Stimulated activated CD8-positive, alpha-beta memory T cell treated with anti-CD3 and anti-CD28 coated beads, Interleukin-4, amount 100 ng/mL, for 1 hour (primary cell): ENCODE measurements at places on chromosomes 16 and 17.

GRCh38 chr17:81519284-81520020 is 6.9 kb upstream of the ACTG1 start:
- DNase-seq = no peak

DNA sequence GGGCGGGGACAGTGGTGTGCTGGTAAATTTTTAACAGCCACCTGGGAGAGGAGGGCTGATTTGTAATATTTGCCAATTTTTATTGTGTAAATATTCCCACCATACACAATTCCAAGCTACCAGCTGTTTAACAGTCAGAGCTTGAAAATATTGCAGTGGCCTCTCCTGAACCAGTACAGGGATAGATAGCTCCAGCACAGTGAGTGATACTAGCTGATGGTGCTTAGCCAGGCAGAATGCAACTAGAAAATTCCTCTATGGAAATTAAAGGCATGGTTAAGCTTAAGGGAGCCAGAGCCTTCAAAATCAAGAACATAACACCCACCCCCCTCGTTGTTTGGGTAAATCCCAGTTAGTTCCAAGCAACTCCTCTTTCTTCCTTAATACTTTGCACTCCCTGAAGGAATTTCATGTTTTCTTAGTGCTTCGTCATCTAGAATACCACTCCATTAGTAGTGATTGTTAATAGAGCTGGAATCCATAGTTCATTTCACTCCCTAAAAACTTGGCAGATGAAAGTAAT is 96.6 kb downstream of the CYB561 start:
- DNase-seq = no peak

- no peak for DNase-seq
Observed at GRCh38 chr17:15418781-15419180, 48.6 kb downstream of the CDRT4 start.

DNA sequence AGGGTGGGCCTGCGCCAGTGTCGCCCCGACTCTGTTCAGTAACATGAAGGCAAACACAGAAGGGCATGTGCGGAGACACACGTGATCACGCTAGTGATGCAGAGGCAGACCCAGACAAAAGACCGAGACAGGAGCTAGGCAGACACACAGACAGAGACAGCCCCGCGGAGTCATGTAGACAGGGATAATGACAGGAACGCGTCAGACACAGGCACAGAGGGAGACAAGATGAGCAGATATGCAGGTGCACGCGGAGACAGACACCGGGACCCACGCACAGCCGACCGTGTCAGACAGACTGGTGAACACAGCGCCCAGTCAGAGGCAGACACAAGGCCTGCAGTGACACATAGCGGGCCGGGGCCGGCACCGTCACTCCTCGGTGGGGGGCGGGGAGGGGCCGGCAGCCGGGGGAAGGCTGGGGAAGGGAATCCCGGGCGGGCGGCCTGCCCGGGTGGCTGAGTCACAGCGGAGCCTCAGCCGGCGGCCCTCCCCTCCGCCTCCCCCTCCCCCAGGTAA is 7.4 kb downstream of the KDM6B start:
- DNase-seq = peak; percentile 90

DNA sequence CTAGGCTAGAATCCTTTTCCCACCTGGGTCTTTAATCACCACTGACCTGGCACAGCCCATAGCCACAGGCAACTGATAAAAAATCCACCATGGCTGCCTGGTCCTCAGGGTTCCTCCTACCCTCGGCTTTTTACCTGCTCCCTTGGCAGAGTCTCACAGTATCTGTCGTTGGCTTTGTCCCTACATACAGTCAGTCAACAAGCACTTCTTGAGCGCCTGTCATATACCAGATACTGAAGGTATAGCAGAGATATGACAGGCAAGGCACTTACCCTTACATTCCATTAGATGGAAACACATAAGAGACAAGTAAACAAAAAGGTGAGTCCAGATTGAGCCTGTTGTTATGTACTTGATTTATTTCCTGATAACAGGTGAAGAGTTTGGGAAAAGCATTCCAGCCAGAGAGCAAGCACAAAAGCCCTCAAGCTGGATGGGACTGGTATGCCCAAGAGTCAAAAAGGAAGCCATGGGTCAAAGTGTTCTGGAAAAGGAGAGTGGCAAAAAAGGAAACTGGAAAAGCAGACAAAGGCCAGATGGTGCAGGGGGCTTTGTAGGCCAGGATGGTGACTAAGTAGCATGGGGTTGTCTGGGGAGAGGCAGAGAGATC is 247.0 kb downstream of the CHD9NB start:
- DNase-seq = no peak

DNA sequence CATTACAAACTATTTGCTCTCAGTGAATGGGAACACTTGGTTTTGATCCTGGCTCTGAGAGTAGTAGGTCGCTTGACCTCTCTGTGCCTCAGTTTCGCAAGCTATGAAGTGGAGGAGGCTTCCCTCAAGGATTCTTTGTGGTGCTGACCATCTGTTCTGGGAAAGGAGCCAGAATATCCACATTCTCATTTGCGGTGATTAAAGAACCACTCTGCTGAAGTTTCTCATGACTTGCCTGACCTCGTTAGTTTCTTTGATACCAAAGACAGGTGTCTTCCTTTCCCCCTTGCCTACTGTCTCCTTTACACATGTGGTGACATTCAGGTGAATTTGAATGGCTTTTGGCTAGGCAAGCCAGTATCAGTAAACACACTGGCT is 116.0 kb downstream of the SNX29 start:
- no peak for DNase-seq

DNA sequence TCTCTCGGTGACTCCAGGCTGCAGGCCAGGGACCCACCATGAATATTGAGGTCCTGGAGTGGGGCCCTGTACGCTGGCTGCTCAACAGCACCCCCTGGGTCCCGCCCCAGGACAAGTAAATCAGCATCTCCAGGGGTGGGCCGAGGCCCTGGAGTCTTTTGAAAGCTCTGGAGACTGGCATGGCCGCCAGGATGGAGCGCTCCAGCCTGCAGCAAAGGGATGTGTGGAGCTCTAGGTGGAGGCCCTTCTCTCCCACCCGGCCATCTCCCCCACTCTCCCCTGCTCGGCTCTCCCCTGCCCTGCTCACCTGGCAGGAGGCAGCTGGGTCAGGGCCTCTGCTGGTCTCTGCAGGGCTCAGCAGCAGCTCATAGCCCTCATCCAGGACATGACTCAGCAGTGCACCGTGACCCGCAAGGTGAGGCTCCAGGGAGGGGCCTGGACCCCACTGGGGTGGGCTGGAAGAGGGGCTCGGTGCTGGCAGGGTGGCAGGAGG is 16.6 kb downstream of the SGSH start:
- no peak for DNase-seq

DNA sequence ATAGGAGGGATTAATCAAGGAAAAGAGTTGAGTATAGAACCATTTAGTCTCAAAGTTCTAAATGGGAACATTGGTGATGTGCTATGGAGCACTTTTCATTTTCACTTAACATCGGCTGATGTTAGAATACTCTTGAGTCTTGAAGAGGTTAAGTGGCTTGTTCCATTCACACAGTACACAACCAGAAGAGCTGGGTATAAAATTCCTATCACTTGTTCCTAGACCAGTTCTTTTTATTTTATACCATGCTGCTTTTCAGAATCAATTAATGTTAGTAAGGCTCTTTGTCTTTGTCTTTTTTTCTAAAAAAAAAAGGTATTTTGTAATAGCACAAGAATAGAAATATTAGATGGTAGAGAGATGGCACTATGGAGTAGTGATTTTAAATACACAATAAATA is 1.7 kb upstream of the KRTAP1-1 start:
- no peak for DNase-seq

GRCh38 chr16:19094542-19095365 is 19.0 kb upstream of the ITPRIPL2 start:
- DNase-seq = no peak

DNA sequence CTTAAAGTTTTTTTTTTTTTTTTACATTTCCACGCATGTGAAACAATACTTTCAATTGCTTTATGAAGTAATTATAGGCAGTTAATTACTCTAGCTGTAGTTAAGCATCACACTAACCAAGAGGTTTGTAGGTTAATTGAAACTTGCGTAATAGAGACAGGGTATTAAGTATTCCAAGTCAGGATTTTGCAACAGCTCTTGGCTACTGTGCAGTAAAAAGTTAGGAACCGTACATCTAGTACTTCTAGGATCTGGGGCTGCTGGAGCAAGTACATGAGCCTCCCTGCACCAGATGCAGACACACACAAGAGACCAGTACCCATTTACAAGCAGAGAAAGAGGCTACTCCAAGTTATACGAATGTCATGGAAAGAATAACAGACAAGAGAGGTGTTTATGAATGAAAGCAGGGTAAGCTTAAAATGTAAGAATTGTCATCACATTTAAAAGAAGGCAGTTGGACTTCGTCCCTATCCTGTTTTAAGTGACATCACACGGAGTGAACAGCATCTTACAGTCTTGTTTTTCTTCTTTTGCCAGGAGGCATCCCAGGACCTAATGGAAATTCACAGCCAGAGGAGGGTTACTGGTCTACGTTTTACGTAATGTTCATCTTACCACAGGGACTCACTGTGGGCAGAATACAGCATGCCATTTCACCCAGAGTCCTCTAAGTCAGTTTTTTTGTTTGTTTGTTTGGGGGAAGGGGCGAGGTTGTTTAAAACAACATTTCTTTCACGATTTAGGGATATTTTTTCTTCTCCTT is 379.6 kb upstream of the PSMD7 start:
- no peak for DNase-seq

DNA sequence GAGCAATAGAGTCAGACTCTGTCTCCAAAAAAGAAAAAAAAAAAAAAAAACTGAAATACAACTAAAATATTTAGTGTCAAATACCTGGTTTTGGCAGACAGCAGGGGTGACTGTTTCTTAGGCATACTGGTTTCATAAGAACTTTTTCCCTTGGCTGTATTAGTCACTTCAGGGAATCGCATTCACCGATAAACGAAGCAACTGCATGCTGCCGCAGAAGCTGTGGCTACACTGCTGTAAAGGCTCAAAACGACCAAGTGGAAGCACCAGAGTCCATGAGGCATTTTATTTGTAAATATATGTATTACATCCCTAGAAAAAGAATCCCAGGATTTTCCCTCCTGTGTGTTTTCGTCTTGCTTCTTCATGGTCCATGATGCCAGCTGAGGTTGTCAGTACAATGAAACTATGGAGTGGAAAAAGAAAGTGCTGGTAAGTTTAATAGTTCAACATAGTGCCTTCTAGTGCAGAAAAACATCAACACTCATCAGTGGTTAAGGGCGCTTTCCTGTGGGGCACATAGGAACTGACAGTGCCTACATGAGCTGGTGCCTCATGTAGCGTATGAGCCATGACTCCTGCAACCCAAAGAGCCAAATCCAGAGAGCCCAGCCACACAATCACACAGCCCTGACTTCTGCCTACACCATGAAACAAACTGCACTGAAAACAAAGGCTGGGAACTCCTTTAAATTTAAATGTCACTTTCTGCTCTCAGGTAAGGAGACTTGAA is 7.3 kb downstream of the RPS15A start:
- no peak for DNase-seq

DNA sequence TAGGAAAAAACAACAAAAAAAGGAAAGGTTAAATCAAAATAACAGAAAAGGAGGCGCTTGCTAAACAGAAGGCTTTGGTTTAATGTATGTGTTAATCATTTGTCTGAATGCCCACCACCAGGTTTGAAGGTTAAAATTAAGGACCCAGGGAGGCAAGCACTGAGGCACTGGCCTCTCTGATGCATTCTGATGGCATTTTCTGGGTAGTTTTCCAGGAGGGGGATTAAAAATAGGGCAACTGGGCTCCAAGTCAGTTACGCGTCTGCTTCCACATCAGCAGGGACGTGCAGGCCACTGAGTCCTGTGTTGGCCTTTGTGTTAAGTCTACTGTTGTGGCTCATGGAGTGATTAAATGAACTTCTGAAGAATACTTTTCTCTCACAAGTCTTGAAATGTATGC is 26.9 kb downstream of the MARF1 start:
- DNase-seq = no peak

DNA sequence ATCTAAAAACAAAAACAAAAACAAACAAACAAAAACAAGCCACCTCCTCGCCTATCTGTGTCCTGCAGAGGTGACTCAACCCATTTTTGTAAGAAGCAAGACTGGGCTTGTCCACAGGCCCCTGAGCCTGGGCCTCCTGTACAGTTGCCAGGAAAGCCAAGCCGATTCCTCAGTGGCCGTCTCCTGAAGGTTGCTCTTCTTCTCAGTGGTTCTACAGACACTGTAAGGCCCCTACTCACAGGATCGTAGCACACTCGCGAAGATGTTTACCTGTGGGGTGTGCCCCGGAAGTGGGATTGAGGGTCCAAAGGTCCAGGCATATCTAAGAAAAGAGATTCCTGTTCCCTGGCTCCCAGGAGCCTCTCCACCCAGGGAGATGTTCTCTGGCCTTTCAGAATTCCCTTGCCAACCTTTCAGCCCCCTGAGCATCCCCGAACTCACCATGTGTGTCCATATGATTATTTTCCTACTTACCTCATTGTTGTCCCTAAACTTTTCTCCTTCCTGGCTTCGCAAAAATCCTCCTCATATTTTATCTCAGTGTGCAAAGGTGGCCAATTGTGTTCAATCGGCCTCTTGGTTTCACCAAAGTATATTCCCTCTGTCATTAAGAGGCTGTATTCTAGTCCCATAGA is 7.5 kb upstream of the CES3 start:
- DNase-seq = no peak

- DNase-seq = no peak
Observed at GRCh38 chr17:80413771-80414507, 1.0 kb upstream of the ENDOV start.

- DNase-seq = no peak
Observed at GRCh38 chr17:75901727-75902126, 3.0 kb downstream of the MRPL38 start.

DNA sequence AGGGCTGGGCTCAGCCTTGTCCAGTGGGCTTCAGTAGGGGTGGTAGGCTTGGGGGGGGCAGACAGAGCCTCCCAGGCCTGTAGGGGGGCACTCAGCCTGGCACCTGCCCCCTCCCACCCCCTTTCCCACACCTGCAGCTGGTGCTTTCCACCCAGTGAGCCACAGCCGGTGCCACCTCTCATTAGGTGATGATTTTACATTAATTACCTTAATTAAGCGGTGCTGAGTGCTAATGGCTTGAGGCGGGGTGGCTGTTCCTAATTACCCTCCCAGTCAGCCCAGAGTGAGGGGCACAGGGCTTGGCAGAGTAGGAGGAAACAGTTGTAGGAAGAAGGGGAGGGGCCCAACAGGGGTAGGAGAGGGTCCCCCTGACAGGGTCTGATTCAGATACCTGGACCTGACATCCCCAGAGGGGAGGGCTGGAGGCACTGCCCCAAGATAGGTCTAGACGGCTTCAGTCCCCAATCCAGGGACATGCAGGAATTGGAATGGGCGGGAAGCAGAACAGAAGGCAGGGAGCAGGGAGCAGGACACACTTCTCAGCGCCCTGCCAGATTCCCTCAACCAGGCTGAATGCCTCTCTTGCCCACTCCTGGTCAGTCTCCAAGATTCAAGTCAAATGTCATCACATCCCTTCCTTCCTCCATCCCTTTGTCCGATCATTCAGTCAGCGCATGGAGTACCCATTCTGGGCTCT is 26.5 kb upstream of the PHF12 start:
- no peak for DNase-seq

DNA sequence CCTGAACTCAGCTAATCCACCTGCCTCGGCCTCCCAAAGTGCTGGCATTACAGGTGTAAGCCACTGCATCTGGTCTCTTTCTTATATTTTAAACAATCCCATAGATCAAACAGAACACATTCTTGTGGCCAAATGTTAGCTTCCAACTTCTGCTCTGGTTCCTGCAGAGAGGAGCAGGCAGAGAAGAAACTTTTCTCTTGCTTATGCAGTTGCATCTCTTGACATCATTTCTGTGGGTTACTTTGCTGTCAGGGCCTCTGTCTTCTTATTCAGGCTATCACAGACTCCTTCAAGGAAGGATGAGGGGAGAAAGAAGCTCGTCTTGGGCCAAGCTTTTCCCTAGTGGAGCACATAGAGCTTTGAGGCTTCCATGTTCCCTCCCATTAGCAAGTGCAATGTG is 7.8 kb downstream of the HSD17B2 start:
- DNase-seq = no peak

GRCh38 chr16:27471661-27472060 is 69.7 kb downstream of the IL21R start:
- DNase-seq = no peak
